ENCODE measurements at places on chromosomes 16 and 17.

GRCh38 chr17:20293501-20293900 is 173.8 kb downstream of the LGALS9B start:
- DNase-seq, result no peak

- no peak for DNase-seq
Measured at GRCh38 chr17:83150369-83151055, 71.1 kb downstream of the METRNL start.

GRCh38 chr16:11824362-11824761 is 27.0 kb downstream of the RSL1D1 start:
- DNase-seq, result no peak

DNA sequence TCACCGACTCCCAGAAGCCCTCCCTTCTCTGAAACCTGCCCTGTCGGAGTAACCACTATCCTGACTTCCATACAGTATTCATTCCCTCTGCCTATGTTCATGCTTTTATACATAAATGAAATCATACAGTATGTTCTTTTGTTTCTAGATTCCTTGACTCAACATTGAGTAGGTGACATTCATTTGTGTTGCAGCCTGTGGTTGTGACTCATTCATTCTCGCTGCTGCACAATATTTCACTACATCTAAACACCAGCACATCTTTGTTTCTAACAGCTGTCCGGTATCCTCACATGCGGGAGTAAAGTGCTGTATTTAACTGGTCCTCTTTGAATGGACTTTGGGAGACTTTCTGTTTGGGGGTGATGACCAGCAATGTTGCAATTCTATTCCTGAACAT is 135.0 kb upstream of the FOXF1 start:
- no peak for DNase-seq

DNA sequence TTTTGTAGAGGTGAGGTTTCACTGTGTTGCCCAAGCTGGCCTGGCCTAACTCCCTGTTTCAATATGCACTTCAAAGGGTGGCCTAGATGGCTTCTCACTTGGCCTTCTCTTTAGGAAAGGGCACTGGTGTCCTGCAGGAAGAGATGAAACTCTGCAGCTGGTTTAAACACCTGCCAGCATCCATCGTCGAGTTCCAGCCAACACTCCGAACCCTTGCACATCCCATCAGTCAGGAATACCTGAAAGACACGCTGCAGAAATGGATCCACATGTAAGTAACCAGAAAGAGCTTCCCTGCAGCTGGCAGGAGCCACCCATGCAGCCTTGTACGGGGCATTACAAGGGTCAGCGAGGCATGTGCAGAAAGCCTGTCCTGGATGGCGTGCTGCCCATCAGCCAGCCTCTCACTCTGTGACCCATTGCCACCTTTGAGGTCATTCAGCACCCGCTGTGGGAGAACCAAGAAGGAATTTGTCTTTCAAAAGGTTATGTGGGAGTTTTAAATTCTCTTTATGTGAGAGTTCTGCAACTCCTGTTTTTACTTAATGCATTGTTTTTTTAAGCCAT is 7.0 kb downstream of the COG1 start:
- DNase-seq, result no peak

DNA sequence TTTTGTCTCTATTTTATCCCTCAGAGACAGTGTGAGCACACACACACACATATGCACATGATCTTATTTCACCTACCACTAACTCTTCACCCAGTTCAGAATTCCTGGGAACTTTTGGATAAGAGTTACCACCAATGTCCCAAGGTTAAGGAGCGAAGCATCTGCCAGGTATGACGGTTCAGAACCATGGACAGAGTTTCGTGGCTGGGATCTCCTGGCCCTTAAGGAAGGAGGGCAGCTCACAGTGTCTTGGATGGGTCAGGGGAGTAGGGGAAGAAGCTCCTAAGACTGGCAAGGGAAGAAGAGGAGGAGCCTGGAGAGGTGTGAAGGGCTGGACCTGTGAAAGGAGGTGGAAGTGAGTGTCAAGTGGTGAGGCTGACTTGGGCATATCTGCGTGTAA is 23.0 kb upstream of the TMEM132E start:
- no peak for DNase-seq

DNA sequence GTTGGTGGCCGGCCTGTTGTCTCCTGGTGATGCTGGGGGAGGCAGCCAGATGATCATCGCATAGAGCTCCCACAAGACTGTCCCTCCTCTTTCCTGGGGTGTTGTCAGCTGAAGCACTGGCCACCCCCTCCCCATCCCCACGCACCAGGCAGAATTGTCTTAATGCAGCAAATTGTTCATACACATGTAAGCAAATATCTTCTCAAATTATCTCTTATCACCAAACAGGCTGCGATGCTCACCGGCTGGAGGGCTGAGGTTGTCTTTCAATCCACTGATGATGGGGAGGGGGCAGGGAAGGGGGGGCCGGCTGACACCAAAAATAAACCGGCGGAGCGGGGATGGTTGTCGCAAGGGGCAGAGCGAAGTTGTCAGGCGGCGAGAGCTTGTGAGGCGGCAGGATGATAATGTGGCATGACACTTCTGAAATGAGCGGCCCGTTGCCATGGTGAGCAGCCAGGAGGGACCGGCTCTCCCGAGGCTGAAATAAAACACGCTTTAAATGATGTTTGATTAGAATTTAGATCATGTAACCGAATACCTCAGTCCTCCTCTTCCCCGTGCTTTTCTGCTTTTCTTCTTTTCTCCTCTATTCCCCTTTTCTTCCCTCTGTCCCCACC is 59.8 kb downstream of the MRM1 start:
- no peak for DNase-seq

DNA sequence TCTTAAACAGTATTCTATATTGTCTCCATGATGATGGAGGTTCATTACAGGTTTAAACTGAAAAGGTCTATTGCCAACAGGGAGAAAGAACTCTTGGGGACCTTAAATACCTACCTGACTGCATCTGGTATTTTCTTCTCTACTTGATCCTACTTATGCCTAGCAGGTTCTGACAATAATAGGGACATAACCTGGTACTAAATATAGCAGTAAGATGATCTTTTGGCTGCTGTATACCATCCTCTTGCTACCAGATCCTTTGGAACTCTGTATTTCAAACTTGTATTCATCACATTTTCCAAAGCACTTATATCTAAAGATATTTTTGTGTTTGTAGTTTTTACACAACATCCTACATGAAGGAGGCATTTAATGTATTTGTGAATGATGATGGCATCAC is 146.5 kb upstream of the CORO6 start:
- DNase-seq, result no peak

- no peak for DNase-seq
Measured at GRCh38 chr16:77777745-77778144, 10.6 kb upstream of the VAT1L start.

DNA sequence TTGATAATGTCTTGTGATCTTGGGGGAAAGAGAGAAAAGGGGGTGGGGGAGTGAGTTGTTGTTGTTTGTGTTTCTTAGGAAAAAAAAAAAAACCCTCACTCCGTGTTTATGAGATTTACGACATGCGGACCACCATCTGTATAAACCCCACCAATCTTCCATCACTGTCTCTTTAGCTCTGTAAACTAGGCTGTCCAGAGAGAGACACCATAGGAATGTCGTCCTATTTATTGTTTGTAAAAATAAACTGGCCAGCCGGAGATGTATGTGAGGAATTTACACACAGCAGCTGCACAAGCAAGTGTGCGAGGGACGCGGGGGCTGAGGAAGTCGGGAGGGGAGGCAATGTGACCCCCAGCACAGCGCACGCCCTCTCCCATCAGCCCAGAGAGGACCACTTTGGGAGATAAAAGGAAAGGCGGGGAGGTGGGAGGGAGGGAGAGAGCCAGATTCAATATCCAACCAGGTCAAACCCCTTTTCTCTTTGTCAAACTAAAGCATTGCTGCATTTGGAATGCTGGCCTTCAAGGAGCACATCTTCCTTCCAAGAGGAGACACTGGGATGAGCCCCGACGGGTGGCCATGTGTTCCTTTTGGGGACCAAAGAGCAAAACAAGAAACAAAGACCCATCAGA is 136.2 kb upstream of the SALL1 start:
- DNase-seq, result no peak

DNA sequence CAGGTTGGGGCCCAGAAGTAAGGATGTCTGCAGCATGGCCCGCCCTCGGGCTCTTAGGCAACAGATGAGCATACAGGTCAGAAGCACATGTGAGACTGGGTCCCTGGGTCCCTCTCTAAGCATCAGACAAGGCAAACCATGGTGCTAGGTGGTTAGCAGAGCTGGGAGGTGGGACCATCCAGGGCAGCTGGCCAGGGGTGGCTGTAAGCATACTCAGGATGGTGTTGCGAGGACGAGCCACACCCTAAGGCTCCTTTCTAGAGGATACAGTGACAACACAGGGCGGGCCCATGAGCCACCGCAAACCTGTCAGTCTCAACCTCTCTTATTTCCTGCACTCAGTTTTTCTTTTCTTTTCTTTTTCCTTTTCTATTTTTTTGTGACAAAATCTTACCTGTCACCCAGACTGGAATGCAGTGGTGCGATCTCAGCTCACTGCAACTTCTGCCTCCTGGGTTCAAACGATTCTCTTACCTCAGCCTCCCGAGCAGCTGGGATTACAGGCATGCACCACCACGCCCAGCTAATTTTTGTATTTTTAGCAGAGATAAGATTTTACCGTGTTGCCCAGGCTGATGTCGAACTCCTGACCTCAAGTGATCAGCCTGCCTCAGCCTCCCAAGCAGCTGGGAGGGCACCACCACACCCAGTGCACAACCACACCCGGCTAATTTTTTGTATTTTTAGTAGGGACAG is 3.6 kb downstream of the FA2H start:
- no peak for DNase-seq

GRCh38 chr16:67675579-67675935 is 8.9 kb downstream of the C16orf86 start:
- no peak for DNase-seq

GRCh38 chr16:66933776-66934137 is 445 bp downstream of the CIAO2B start:
- peak; percentile 85 for DNase-seq

DNA sequence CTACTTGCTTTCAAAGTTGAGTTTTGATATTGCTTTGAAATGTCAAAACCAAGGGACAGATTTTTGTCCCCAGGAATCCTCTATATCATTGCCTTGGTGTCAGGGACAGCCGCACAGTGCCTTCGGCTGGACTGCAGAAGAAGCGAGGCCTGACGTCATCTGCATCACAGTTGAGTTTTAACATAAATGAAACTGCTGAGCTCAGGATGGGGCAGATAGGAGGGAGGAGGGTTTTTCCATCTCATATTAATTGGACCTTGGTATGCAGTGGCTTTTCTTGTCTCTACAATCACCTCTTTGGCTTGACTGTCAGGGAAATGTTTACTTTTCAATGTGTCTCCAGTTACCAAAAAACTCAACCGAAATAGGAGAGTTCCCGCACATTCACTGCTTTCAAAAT is 111.3 kb downstream of the AATF start:
- DNase-seq, result no peak

- peak; percentile 42 for DNase-seq
Measured at GRCh38 chr17:76160896-76161528, 20.0 kb upstream of the FOXJ1 start.

- no peak for DNase-seq
Measured at GRCh38 chr17:49730078-49730784, 22.5 kb upstream of the SLC35B1 start.

DNA sequence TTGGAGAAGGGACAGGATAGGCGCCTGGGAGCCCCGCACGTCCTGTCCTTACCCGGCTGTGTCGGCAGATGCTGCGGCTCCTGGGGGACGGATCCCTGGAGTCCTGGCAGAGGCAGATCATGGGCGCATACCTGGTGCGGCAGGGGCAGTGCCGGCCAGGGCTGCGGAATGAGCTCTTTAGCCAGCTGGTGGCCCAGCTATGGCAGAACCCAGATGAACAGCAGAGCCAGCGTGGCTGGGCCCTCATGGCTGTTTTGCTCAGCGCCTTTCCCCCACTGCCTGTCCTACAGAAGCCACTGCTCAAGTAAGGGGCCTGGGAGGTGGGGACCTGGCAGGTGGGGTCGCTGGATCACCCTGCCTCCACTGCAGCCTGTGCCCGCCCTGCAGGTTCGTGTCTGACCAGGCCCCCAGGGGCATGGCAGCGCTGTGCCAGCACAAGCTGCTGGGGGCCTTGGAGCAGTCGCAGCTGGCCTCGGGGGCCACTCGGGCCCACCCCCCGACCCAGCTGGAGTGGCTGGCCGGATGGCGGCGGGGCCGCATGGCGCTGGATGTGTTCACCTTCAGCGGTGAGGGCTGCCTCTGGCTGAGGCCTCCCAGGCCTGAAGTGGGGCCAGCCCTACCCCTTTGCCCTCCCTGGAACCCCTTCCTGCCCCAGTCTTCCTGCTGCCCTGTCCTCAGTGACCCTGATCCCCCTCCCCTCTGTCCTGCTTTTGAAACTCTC is 20.2 kb upstream of the SMIM5 start:
- DNase-seq, result no peak

GRCh38 chr17:67558740-67559380 is 158.9 kb upstream of the NOL11 start:
- no peak for DNase-seq

DNA sequence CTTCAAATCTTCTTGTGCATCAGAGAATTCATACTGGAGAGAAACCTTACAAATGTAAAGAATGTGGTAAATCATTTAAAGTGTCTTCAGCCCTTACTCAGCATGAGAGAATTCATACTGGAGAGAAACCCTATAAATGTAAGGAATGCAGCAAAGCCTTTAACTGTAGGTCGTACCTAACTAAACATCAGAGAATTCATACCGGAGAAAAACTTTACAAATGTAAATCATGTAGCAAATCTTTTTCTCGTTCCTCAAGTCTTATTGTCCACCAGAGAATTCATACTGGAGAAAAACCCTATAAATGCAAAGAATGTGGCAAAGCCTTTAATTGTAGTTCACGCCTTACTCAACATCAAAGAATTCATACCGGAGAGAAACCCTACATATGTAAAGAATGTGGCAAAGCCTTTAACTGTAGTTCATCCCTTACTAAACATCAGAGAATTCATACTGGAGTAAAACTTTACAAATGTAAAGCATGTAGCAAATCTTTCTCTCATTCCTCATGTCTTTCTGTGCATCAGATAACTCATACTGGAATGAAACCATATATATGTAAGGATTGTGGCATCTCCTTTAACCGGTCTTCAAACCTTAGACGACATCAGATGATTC is 118.5 kb upstream of the ZNF267 start:
- no peak for DNase-seq

DNA sequence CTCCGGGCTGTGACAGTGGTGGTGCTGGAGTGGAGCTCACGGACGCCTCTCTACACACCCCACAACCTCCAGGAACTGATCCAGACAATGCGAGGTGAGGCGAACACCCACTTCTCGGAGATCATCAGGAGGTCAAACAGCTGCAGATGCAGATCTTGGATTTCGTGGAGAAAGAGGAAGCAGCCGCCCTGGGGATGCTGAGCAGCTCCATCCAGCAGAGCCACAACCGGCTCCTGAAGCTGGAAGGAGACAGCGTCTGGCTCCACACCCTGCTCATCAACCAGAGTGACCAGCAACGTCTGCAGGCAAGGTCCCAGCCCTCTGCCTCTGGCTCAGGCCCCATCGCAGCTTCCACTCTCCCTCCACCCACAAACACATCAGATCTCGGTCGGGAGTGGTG is 13.2 kb upstream of the SLC16A5 start:
- no peak for DNase-seq

GRCh38 chr16:87274794-87275193 is 42.4 kb downstream of the C16orf95 start:
- DNase-seq, result no peak

Measured in DMS53 (cell line).